ENCODE measurements at places on chromosomes 6 and 20. TPM values are rescaled to one million over a fixed set of nuclear protein-coding genes. Genes with fewer than 3 reads are reported as not detected.

DNA sequence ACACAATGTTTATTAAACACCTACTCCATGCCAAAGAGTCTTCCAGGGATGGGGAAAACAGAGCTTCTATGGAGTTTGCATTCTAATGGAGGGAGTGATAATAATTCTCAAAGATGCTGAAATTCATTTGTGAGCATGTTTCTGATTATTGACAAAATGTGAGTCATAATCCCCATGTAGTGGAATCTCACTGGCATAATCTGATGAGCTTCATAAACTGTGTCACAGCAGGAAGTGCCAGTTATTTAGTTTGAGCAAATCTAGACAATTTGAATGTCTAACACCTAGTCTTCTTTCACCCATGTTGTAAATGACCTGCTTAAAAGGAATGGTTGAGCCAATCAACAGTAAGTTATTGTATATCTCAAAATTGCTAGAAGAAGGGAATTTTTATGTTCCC is 95.1 kb downstream of the KCNQ5 start:
- no peak for DNase-seq

- DNase-seq, result no peak
These were observed 8.6 kb downstream of the BPIFB3 start for GRCh38 chr20:33062105-33062824.

DNA sequence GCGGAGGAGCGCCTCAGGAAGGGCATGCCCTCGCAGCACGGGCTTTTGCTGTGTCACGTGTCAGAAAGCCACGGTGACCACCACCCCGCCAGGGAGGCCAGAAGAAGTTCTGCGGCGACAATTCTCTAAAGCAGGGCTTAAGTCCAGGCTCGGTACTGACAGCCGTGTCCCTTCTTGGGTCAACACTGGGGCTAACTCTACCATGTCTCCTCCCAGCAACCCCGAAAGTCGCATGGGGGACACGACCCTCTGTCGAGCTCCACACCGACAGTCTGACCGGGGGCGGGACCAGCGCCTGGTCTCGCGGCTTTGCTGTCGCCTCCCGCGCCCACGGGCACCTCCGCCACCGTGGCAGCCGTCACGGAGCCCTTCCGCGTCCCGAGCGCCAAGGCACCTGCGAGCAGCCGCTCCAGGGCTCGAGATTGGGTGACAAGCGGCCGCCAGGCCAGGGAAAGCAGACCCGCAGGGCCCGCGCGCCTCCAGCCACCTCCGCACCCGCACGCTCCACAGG is 534 bp downstream of the NANP start:
- peak; percentile 47 for DNase-seq

DNA sequence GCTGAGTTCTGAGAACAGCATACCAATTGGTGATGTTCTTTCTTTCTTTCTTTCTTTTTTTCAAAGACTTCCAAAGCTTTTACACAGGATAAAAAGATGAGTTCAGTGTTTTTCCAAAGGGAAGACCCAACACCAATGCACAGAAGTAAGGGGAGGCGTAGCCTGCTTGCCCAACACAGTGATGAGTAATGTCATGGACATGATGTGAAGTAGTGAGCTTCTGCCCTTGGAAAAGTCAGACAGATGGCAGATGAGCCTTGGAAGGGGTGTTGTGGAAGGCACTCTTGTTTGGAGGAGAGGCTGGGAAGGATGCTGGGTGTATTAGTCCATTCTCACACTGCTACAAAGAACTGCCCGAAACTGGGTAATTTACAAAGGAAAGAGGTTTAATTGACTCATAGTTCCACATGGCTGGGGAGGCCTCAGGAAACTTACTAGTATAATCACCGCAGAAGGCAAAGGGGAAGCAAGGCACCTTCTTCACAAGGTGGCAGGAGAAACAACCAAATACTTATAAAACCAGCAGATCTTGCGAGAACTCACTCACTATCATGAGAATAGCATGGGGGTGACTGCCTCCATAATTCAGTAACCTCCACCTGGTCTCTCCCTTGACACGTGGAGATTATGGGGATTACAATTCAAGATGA is 12.6 kb downstream of the LRP11 start:
- peak; percentile 39 for DNase-seq

DNA sequence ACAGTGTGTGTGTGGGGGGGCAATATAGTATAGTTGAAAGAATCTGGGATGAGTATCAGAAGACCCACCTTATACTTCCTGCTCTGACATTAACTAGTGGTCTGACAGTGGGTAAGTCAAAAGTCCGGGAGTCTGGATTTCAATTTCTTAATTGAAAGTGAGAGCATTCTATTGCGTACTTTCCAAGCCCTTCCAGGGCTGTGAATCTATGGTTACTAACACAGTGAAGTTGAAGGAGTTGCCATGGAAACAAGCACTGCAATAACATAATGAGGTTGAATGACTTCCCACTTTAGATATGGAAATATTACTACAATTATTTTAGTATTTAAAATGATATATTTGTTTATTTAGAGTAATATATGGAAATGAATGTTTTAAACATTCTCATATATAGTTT is 80.2 kb downstream of the MLIP start:
- DNase-seq, result no peak

DNA sequence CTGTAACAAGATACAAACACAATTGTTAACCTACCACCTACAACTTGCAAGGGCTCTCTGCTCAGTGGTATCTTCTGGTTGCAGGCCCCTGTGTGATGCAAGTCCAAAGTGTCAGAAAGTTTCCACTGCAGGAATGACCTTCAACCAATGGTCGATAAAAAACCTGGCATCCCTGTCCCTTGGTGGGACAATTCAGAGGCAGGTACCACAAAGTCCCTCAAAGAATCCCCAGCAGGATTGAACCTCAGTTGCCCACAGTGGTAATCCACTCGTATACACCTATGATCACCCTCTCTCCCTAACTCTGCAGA is 15.9 kb downstream of the GLO1 start:
- DNase-seq, result no peak

- DNase-seq, result no peak
These were observed 53.7 kb downstream of the WDR27 start for GRCh38 chr6:169648092-169648491.

DNA sequence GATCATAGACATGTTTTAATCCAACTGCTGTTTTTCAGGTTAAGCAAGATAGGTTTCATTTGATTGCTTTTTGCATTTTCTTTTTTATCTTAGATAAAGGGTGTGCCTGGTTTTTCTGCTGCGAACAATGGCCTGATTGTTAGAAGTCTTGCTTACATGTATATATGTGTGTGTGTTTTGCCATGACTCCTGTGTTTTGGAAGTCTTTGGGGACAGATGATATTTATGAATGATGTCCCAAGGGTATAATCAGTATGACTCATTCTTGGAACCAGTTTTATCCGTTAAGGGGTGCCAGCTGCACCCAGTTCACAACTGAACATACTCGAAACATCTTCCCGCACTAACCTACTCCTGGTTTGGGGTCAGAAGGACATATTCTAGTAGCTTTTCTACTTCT is 230.1 kb upstream of the SUPT3H start:
- no peak for DNase-seq

GRCh38 chr6:139711804-139712585 is 337.5 kb upstream of the CITED2 start:
- no peak for DNase-seq

- DNase-seq, result peak; percentile 56
These were observed 867 bp downstream of the EBF4 start for GRCh38 chr20:2693286-2694007.

- DNase-seq, result no peak
These were observed 8.5 kb upstream of the DDX27 start for GRCh38 chr20:49210757-49211110.

- DNase-seq, result no peak
These were observed 54.4 kb downstream of the OPRM1 start for GRCh38 chr6:154093231-154094044.

- no peak for DNase-seq
These were observed 256.2 kb downstream of the CLIC5 start for GRCh38 chr6:45759472-45759810.

GRCh38 chr6:138909511-138909910 is 78.5 kb downstream of the REPS1 start:
- no peak for DNase-seq

DNA sequence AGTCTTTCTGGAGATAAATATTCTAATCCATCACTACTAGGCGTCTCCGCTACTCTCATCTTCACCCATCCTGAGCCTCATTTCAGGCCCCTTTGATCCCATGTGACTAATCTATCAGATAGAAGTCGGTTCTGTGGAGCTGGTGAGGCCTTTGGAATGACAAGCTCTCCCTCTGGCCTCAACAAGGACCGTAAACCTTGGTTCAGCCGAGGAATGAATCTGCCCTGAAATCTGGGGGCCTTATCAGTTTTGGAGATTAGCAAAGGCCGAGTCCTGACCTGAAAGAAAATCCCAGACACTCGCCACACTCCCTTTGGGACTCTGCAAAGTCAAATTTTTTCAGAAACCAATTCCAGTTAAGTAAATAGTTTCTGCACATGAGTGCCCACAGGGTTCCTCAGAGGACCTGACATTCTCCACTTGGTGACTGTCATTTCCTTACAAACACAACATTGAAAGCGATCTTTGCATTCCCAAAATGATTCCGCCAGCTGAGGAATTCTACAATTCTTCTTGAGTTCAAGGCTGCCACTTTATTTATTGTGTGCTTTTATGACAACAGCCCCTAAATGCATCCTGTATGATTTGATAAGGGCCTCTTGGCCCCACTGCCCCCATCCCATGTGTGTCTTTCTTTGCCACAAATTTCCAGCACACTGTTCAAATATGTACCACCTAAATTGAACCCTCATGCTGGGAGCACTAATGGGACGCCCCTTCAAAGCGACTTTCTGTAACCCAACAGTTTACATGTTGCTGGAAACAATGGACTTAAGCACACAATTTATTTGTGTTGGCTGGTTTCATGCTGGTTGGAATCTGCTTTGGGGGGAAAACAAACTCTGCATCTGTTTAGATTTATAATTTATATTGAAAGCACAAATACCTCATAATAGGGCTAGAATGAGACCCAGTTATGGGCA is 10.0 kb upstream of the RIPOR3 start:
- DNase-seq, result no peak

- DNase-seq, result no peak
These were observed 94.4 kb upstream of the CD93 start for GRCh38 chr20:23180451-23180921.

DNA sequence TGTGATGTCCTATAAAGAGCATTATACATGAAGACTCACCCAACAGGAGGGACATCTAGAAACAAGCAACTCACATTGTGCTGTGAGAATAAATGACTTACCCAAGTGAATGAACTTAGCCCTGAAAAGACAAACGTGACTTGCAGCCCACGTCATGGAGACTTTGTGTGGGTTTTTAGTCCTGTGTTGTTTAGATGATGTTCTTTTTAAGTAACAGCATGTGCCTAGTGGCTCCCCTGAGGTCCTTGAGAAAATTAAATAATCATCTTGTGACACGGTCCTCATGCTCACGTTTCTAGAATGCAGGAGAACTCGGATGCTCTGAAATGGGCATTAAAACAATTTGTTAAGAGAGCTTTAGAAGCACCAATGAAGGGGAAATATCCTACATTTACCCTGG is 165.1 kb downstream of the SASH1 start:
- peak; percentile 52 for DNase-seq

GRCh38 chr6:24833711-24834386 is 35.1 kb upstream of the ARMH2 start:
- no peak for DNase-seq

- no peak for DNase-seq
These were observed 23.3 kb upstream of the BMP2 start for GRCh38 chr20:6744180-6744579.

- no peak for DNase-seq
These were observed 260.0 kb downstream of the ARID1B start for GRCh38 chr6:157037165-157037564.

GRCh38 chr6:17013701-17014100 is 88.1 kb upstream of the STMND1 start:
- DNase-seq, result no peak

DNA sequence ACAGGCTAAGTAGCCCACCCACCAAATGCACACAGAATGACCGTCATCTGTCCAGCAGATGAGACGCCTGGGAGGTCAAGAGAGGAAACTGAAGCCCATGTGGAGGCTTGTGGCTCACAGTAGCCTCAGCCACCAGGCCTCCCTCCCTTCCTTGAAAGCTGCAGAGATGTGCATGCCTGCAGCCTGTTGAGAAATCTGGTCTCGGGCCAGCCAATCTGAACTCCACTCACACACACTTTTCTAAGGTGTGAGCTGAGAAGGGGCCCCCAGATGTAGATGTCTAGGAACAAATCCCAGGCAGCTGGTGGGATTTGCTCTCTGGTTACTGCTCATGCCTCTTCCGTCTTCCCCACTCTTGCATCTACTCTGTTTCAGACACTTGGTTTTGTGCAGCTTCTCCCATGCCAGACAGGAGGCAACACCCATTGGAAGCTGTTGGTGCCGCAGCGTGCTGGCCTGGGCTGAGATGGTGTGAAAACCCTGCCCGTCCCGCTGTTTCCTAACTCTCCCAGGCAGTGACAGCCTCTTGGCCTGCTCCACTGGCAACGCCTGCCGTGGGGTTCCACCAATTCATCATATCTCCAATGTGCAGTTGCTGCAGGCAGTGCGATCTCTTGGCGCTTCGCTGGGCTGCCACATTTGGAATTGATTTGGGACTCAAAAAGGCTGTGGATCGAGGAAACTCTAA is 24.1 kb upstream of the PAX1 start:
- DNase-seq, result no peak

DNA sequence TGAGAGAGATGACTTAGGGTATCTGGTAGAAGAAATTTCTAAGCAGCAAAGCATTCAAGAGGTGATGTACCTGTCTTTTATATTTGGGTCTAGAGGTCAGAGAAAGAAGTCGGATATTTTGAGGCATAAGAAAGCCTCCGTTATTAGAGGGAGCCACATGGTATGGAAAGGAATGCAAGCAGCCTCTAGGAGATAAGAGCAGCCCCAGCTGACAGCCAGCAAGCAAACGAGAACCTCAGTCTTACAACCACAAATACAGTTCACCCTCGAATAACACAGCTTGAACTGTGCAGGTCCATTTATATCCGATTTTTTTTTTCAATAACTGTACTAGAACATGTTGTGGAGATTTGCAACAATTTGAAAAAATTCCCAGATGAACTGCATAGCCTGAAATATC is 190.7 kb upstream of the VGLL2 start:
- no peak for DNase-seq

SLC17A4 gene
- not detected for total RNA-seq

WFDC2 gene
- 0.95 TPM for total RNA-seq

MCUR1 gene
- 20.2 TPM for total RNA-seq

TRMT6 gene
- 12.0 TPM for total RNA-seq

LY6G5C gene
- total RNA-seq, result 1.2 TPM

PACSIN1 gene
- total RNA-seq, result 12.5 TPM

ADGRF4 gene
- total RNA-seq, result not detected

ADGRG6 gene
- 8.7 TPM for total RNA-seq

TGM3 gene
- not detected for total RNA-seq

SCRT2 gene
- total RNA-seq, result not detected

Measured in cardiac muscle cell (in vitro differentiated cells and primary cell).